ENCODE measurements at places on chromosomes 7 and 10. TPM values are rescaled to one million over a fixed set of nuclear protein-coding genes. Genes with fewer than 3 reads are reported as not detected.

Gene NKX6-2
- total RNA-seq, result not detected

Gene ZNF518A
- total RNA-seq, result 19.7 TPM

Gene GPR85
- total RNA-seq, result not detected

Gene AKR1C4
- not detected for total RNA-seq

Gene SFTPA1
- not detected for total RNA-seq

Gene CFAP58
- total RNA-seq, result 1.5 TPM

DNA sequence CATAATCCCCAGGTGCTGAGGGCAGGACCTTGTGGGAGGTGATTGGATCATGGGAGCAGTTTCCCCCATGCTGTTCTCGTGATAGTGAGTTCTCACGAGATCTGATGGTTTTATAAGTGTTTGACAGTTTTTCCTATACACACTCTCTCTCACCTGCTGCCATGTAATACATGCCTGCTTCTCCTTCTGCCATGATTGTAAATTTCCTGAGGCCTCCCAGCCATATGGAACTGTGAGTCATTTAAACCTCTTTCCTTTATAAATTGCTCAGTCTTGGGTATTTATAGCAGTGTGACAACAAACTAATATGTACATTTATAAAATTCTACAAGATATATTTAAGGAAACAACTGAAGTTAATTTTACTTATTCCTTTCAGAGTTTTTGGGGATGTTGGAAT is 170.8 kb upstream of the BET1 start:
- DNase-seq, result no peak

DNA sequence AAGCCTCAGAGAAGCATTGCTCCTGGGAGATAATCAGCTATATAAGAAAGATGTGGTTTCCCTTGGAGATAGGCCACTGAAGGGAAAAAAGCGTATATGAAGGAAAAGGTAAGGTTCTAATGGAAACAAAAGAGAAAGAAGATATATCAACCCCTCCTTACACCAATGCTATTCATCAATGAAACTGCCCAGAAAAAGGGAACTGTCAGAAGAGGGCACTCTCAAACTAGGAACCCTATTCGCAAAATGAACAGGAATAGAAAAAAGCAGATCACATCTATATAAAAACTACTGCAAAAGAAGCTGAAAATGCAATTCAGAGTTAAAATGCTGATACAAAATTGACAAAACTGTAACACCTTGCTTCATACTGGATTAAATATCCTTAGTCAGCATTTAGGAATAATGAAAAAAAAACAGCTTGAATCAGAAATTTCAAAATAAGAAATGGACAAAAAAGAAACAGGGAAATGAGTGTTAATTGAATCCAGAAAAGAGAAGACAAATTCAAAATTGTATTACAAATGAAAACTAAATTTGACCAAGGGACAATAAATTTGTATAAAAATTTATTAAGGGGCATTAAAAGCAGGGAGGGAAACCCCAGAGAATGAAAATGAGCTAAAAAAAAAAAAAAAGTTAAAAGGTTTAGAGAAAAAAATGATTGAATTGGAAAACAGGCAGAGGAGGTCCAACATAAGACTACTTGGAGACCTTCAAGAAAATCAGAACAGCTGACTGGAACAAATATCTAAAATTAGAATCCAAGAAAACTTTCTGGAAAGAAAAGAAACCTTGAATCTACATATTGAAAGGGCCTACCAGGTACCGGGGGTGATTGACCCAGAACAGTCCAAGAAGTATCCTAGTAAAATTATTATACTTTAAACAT is 17.9 kb downstream of the NHLRC2 start:
- DNase-seq, result no peak

GRCh38 chr10:99569961-99570360 is 37.2 kb downstream of the NKX2-3 start:
- DNase-seq, result peak; percentile 9

DNA sequence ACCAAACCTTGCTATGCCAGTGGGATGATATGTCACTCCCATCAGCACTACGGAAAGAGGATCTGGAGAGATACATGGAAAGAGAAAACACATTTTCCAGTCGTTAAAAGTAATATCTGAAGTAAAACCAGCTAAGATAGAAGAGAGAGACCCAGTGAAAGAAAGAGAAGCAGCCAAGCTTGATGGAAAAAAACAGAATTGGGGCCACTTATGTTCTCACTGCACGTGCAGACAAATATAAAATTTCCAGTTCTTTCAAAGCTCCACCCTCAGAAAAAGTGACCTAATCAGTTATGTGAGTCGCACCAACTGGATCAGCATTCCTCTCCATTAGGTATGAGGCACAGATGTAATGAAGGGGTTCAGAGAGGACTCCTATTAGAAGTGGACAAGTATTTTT is 266.1 kb downstream of the MTERF1 start:
- DNase-seq, result no peak

DNA sequence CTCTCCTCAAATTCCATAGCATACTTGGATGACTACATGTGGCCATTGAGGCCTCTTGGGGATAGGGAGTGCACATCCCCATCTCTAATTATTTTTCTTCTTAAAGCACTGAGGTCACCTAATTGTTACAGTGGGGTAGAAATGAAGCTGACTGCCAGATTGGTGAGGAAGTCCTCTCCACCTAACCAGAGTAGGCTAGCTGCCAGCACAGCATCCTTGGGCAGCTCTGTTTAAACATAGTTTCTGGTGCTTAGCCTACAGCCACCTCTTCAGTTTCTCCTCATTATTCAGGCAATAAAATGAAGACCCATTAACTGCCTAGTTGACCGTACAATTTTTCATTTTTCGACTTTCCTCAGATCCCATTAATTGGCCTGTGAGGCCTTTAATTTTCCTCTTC is 104.6 kb downstream of the MLLT10 start:
- DNase-seq, result no peak

GRCh38 chr10:118790058-118790457 is 35.3 kb upstream of the CACUL1 start:
- no peak for DNase-seq
